ENCODE measurements at places on chromosomes 16 and 17.

GRCh38 chr17:60604686-60605334, 4.8 kb downstream of the PPM1D start:
- no peak for DNase-seq

GRCh38 chr16:52647588-52647987, 100.6 kb upstream of the TOX3 start:
- DNase-seq = no peak

GRCh38 chr16:69123910-69124309, 8.5 kb downstream of the CHTF8 start:
- peak; percentile 26 for DNase-seq

DNA sequence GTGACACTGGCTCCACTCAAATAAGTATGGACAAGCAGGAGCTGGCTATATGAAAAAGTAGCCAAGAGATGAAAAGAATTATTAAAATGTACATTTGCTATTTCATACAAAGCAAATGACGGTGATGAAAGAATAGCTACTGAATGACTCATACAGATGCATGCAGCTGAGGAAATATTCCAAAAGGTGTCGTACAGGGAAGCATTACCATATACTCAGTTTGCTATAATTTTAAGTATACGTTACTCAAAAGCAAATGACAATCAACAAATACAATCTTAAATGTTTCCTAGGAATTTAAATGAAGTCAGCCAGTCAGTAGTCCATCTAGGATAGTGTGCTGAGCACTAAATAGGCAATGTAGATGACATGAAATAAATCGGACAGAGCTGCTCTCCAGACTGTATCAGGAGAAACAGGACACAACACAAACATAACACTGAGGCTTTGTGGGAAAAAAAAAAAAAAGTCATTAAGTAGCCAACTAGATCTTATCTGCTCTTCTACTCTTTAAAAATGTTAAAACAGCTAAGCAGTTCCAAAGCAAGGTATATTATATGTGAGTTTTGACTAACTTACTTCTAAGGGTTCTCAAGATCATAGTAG, 65.0 kb downstream of the NCOR1 start:
- no peak for DNase-seq

- peak; percentile 59 for DNase-seq
These were observed 191.1 kb upstream of the TBX2 start for GRCh38 chr17:61208301-61209105.

- DNase-seq = no peak
These were observed 128.5 kb upstream of the HS3ST2 start for GRCh38 chr16:22685459-22685830.

DNA sequence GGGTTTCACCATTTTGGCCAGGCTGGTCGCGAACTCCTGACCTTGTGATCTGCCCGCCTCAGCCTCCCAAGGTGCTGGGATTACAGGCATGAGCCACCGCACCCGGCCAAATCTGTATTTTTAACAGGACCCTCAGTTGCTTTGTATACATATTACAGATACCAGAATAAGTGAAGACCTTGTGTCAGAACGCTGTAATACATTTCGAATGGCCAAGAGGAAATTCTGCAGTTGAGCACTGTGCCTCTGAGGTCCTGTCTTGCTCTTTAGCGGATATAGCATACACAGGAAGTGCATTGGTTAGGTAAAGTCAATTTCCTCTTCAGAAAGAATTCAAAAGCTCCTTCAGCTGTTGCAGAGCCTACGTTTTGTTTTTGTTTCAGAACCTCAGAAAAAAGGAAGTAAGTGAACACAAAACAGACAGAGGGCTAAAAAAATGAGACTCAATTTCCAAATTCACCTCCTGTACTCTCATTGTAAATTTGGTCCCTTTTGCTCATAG, 15.7 kb downstream of the CRLF3 start:
- no peak for DNase-seq

DNA sequence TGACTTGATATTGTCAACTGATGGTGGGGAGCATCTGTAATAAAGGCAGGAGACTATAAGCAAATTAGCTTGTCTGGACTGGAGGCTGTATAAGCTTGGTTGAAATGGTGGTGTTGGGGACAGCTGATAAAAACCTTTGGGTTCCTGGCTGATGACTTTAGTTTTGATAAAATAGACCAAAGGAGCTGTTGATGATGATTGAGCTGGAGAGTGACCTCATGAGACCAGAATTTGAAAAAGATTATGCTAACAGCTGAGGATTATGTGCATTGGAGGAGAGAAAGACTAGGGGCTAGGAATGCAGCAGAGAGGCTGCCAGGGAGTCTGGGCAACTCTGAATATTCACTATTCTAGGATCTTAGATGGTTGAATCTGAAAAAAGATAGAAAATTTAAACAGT, 8.7 kb upstream of the CDC27 start:
- no peak for DNase-seq

GRCh38 chr16:50565428-50565827, 17.2 kb downstream of the NKD1 start:
- no peak for DNase-seq

DNA sequence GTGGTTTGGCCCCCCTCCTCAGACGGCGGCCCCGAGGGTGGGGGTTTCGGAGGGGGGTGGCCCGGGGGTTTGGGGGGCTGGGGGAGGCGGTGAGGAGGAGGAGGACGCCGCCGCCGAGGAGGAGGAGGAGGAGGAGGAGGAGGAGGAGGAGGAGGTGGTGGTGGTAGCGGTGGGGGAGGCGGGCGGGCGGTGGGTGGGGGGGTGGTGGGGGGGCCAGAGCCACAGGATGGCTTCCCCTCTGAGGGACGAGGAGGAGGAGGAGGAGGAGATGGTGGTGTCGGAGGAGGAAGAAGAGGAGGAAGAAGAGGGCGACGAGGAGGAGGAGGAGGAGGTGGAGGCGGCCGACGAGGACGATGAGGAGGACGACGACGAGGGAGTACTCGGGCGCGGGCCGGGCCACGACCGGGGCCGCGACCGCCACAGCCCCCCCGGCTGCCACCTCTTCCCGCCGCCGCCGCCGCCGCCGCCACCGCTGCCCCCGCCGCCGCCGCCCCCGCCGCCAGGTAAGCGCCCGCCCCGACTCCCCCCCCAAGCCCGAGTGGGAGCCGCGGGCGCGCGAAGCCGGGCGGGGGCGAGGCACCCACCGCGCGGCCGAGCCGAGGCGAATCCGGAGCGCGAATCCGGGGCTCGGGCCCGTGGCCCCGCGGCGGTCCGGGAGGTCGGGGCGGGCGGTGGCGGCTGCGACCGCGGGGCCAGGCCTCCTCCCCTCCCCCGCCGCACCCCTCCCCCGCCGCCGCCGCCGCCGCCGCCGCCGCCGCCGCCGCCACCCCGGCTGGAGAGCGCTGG, 3.8 kb upstream of the CHD3 start:
- peak; percentile 9 for DNase-seq

- no peak for DNase-seq
These were observed 13.1 kb upstream of the DUSP14 start for GRCh38 chr17:37476431-37477120.

DNA sequence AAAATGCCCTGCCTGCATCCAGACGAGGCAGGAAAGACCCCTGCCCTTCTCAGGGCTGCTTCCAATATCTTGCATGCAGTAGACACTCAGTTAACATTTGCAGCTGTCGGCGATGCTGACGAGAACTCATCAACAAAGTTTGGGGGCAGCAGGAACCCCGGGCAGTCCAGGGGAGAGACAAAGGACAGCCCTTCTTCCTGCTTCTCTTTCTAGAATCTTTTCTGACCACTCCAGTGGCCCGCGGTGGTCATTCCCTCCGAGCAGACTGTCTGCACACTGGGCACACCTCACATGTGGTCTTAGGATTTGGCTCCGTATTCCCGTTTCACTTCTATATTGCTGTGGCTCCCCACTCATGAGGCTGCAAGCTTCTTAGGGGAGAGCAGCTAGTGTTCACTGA, 31.0 kb upstream of the MFSD6L start:
- DNase-seq = no peak

DNA sequence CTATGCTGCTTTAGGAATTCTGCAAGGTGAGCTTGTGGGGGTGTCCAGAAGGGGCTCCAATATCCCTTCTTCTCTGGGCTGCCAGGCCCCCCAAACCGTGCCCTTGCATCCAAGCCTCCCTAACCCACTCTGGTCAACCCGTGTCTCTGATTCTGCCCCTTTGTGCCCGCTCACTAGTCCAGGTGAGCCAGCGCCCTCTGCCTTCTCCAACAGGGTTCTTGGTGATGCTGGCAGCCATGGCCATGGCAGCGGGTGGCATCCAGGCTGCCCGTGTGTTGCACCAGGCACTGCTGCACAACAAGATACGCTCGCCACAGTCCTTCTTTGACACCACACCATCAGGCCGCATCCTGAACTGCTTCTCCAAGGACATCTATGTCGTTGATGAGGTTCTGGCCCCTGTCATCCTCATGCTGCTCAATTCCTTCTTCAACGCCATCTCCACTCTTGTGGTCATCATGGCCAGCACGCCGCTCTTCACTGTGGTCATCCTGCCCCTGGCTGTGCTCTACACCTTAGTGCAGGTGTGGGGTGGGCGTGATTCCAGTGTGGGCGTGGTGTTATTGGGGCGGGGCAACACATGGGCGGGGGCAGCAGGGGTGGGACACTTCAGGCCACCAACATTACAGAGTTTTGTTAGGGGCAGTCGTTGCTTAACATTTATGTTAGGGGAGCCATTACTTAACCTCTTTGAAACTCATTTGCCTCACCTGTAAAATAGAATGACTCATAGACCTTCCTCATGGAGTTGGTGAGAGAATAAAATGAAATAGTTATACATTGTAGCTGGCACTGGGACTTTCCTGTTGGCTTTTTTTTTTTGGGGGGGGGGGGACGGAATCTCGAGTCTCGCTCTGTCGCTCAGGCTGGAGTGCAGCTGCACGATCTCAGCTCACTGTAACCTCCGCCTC, 31.4 kb downstream of the ANKRD40 start:
- no peak for DNase-seq

DNA sequence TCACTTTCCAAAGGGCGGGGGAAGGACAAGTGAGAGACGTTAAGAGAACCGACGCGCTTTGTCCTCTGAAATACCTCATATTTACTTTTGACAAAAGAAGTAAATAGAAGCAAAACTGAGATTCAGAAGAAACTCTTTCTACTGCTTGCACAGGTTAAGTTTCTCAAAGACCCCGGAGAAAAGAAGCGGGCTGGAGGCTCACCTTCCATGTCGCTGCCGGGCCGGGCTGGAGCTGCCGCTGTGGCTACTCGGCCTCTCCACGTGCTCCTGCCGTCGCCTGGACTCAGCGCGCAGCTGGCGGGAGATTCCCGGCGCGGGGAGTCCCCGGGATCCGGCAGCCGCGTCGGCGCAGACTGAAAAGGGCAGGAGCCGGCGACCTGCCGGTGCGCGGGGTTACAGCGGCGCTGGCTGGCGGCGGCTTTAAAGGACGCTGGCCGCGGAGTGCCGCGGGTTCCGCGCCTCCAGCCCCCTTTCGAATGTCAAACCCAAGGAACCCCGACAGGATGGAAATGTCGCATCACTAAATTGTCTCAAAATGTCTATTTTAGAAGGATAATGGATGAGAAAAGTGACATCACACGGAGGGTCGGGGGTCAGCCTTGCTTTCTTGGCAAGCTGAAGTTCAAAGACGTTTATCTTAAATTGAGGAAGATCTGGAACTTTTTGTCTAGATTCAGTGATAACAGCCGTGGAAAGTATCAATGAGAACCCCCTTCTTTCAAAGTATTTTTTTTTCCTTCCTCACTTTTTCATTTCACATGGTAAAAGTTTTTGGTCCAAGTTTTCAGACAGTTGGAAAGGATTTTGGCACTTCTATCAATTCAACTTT, at the start of gene IKZF3:
TSS of gene IKZF3 (minus strand) at position 395 of the 829 bp plus-strand sequence. CDS start at position 209, 186 bp downstream.
- peak; percentile 37 for DNase-seq

DNA sequence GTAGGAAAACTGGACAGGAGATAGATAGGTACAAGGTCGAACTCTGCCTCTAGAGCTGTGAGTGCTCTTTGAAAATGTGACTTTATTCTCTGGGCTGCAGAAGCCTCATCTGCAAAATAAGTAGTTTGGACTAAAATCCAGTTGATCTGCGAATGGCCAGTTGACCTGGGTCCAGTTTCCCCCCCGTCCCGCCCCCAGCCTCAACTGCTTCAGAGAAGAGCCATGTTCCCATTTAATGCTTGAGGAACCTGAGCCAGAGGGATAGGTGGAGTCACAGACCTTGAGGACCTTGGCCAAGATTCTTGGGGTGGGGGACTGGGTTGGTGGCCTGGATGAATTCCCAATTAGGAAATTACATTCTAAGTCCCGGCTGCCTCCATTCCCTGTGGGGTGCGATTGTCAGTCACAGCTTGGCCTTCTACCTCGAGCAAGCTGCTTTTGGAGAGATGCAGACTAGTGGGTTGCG, 14.1 kb downstream of the TBX2 start:
- no peak for DNase-seq

GRCh38 chr16:54986409-54986808, 55.7 kb downstream of the IRX5 start:
- no peak for DNase-seq

- no peak for DNase-seq
These were observed 100.3 kb downstream of the C16orf95 start for GRCh38 chr16:87216841-87217275.

DNA sequence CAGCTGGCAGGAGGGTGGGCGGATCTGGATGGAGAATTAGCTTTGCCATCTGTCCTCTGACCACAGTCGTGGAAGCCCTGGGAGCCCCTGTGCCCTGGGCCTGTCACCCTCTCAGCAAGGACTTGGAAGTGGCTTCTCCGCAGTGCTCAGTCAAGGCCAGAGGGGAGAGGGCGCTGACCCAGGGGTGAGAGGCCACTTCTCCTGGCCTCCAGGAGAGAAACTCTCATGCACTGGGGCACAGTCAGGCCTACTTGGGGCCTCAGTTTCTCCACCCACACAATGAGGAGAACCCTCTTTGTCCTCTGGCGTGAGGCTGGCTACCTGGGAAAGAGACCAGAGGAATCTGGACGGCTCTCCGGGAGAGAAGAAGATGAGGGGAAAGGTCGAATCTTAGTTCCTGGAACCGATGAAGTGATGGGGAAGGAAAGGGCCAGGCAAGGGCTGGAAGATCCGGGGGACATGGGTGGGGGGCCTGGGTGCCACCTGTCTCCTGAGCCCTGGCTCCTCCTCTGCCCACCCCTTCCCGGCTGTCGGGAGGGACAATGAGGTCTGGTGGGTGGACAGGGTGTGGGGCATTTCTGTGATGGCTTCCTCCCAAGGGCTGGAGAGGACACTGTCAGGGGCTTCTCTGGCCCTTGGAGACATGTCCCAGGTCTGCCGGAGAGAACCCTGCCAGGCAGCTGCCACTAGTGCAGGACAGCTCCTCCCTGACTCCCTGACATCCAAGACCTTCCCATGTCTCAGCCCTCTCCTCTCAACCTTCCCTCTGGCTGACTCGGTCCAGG, 9.0 kb upstream of the ARHGAP27 start:
- DNase-seq = no peak

GRCh38 chr16:57859331-57859730, 57.0 kb upstream of the KIFC3 start:
- DNase-seq = no peak

- peak; percentile 55 for DNase-seq
These were observed 31.3 kb upstream of the TOX3 start for GRCh38 chr16:52578007-52578828.

DNA sequence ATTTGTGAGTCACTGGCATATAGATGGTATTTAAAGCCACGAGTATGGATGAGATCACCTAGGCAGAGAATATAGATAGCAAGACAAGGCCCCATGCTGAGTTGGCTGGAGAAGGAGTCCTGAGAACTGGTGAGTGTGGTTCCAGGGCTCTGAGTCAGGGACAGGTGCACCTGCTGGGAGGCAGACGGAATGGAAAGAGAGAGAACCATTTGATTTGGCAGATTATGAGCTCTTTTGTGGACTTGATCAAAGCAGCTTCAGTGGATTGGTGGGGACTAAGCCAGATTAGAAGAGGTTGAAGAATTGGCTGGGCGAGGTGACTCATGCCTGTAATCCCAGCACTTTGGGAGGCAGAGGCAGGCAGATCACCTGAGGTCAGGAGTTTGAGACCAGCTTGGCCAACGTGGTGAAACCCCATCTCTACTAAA, 4.3 kb upstream of the C16orf92 start:
- DNase-seq = no peak

Data from NCI-H510A treated with DMSO at 0.1 percent for 48 hours (cell line).